ENCODE measurements at places on chromosomes 11 and 22.
A peak's percentile ranks its signal among the peaks of the same experiment; 100 is the strongest.

DNA sequence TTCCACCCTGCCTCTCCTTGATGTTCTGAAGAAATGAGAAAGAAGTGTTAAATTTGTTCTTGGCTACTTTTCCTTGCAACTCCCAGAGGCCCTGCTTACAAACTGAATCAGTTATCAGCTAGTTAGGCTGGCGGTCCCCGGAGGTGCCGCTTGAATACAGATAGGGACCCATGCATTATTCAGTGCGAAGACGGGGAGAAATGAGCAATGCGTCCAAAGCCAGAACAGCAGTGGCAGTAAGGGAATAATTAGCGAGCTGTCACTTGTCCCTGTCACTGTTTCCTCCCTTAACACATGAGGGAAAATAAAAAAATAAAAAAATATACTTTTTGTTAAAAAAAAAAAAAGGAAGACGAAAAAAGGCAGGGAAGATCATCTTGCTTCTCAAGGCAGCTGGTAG lies 528.1 kb downstream of the MN1 start:
- no peak for DNase-seq

DNA sequence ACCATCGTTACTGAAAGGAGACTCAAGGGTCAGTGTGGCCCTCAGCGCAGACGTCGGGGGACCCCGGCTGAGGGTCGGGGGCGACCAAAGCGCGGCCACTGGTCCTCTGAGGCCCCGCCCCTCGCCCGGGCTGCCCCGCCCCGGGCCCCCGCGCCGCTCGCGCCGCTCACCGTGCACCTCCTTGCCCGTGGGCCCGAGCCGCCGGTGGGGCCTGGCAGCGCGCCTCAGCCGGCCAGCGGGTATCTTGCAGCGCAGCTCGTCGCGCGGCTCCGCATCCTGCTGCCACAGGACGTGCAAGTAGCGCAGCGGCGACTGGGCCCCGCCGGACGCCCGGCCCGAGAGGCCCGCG lies 419 bp downstream of the ANKRD54 start:
- DNase-seq = peak; percentile 24

DNA sequence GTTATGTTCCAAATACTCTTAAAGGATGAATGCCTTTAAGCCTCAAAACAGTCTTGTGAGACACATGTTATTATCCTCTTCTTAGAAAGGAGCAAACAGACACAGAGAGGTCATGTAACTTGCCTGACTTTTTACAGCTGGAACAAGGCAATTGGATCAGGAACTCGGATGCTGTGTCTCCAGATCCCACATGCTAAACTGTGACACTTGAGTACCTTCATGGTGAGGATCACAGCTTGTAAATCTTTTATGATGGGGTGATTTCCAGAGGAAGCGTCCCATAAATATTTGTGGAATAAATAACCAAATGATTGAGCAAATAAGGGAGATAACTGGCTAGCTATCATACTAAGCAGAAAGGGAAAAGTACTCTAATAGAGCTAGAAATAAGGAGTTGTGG lies 171.2 kb downstream of the C11orf91 start:
- DNase-seq = no peak

DNA sequence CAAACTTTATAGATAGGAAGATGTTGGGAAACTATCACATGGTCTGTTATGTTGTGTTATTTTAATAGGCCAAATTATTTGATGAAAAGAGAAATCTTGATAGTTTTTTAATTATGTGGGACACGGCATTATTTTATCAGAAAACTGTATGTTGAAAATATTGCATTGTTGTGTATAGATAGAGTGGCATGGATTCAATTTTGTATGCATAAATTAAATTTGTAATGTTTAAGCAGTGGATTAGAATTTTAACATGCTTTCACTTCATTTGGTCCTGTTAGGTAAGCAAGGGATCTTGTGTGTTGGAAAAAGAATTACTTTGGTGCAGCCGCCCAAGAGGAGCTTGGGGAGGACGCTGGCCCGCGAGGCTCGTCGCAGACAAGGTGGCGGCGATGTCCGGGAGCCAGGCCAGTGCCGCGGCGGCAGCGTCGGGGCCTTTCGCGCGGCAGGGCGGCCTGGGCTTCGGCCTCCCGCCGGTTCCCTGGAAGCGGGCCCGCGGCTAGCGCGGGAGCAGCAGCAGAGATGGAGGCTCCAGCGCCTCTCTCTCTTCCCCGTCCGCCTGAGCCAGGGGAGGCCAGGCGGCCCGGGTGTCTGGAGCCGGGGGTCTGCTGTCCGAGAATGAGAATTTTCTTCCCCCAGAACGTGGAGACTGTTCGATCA lies 82.7 kb downstream of the GGT1 start:
- no peak for DNase-seq

DNA sequence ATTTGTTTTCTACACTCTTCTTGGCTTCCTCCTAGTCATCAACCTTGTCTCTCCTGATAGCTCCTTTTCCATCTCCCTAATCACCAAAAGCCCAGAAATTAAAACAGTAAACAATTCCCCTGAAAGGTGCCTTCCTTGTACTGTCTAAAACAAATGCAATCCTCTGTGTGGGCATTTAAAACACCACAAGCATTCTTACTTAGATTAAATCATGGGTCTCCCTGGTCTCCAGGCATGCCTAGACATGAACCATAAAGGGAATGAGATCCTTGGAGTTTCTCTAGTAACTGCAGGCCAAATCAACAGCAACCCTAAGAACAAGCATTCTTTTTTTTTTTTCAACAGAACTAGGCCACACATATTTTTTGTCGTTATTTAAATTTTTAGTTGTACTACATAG lies 1.9 kb downstream of the BTG4 start:
- DNase-seq = no peak

DNA sequence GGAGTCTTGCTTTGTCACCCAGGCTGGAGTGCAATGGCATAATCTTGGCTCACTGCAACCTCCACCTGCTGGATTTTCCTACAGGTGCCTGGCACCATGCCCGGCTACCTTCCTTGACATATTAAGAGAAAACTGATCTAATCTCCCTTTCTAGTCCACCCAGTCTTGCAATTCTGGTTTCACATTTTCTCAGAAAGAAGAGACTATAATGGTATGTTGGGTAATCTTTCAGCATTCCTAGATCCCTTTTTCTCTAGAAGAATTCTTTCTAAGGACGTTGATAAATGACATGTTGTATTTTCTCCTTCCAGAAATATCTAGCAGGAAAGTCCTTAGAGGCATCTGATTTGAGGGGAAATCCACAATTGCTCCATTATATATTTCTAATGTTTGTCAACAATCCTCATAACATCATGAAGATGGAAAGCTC lies 10.4 kb upstream of the HSPA8 start:
- no peak for DNase-seq

- no peak for DNase-seq
Measured at GRCh38 chr11:1073851-1074243, 827 bp upstream of the MUC2 start.

DNA sequence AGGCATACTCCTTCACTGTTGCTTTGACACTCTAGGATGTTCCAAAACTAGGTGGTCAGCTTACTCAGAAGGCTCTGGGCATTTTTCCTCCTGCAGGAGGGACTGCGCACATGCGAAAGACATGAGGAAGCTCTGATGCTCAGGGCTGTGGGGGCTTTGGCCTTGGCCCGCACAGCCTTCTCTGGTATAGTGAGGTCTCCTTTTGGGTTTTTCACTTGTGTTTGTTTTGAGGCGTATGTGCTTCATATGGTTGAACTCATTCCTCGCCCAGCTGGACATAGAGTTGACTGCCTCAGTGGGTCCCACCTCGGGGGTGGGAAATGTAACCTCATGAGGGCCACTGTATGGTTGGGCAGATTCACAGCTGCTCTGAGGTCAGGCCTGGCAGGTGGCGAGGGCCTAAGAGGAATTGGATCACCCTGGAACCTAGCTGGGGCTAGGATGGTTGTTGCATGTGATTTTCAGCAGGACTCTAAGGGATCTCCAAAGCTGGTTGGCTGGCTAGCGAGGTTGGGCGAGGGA lies 63.7 kb downstream of the PTPRJ start:
- DNase-seq = no peak

DNA sequence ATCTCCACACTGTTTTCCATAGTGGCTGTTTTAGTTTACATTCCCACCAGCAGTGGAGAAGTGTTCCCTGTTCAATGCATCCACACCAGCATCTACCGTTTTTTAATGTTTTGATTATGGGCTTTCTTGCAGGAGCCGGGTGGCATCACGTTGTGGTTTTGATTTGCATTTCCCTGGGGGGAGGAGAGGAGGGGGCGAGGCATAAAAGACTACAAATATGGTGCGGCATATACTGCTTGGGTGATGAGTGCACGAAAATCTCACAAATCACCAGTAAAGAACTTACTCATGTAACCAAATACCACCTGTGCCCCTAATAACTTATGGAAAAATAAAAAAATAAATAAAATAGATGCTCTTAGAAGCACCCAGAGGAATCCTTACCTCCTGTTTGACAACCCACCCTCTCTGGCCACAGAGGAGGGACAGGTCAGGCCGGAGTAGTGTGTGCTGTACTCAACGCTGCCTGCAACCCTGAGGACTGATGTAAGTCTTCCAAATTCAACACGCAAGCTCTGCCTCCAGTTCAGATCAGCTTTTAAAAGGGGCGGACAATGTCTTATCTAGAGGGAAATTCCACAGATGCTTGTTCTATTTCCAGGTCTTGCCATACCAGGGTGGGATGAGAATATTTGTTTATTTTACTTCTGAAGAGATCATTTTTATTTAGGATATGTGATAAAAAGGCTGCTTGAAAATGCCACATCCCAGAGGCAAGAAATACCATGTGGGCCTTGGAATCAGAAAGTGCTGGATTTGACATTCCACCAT lies 329.6 kb upstream of the B3GAT1 start:
- DNase-seq = no peak

DNA sequence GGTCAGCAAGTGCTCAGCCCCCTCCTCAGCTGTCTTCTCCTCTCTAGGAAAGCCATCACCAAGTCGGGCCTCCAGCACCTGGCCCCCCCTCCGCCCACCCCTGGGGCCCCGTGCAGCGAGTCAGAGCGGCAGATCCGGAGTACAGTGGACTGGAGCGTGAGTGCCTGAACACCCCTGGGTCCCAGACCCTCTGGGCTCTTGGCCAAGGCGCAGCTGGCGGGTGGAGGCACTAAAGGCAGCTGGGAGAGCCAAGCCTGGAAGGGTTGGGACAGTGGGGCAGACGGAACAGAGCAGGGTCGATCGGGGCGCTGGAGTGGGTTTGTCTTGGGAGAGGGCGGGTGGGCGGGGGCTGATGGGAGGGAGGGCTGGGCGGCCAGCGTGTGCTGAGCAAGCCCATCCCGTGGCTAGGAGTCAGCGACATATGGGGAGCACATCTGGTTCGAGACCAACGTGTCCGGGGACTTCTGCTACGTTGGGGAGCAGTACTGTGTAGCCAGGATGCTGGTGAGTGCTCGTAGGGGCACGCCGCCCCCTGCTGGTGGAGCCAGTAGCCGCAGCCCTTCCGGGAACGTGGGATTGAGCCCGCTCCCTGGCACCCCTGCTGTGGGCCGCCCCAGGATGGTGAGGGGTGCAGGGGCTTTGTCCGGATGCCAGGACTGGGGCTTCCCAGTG lies 14.1 kb upstream of the MDK start:
- peak; percentile 71 for DNase-seq

- DNase-seq = no peak
Measured at GRCh38 chr11:92867913-92868619, 101.4 kb upstream of the MTNR1B start.

GRCh38 chr11:4697585-4697984 lies at the start of gene OR51E2:
Gene OR51E2, minus strand, starts transcription at chr11:4697853. Its CDS starts 15,142 bp downstream, at chr11:4682711.
- no peak for DNase-seq

DNA sequence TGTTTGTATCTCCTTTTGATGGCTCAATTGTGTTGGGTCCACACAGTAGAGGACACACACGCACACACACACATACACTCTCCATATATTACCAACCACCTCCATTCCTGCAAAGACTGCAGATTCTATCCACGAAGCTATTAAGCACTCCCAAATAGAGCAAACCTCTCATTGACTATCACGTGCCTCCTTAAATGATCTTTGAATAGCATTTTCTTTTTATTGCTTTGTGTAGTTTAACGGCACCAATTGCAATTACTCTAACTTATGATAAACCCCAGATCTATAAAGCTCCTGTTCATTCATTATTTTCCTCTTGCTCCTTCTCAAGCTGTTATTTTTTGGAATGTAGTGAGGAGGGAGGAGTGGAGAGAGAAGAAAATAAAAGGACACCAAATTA lies 204.7 kb downstream of the ST3GAL4 start:
- no peak for DNase-seq

GRCh38 chr11:75155570-75156422 lies 4.9 kb downstream of the SLCO2B1 start:
- no peak for DNase-seq

DNA sequence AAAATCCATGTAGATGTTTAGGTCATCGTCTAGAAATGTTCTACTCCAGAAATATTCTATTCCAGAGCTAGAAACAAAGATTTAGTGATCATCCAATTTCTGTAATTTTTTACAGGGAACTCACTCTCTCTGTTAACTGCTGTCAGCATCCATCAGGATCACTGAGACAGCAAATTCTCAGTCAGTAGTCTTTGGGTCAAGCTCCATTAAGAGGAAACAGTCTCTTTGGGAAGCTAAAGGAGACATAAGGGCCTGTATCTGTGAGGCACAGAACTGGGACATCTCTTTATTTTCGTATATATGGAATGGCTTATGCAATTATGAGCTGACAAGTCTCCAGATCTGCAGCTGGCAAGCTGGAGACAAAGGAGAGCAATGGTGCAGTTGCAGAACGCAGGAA lies 48.3 kb downstream of the PIK3C2A start:
- DNase-seq = no peak

DNA sequence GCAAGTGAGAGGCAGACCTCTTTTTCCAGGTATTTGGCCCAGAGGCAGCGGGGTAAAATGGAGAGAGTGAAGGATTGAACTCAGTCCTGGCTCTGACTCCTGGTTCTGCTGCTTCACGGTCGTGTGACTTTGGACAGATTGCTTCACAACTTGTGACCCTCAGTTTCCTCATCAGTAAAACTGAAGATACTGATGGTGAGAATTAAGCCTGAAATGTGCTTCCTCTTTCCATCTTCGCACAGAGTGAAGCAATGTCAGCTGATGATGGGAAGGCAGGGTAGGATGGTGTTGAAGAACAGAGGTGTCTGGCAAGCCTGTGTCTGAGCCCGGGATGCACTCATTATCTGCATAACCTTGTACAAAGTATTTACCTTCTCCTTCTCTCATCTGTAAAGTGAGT lies 59.0 kb downstream of the UBASH3B start:
- no peak for DNase-seq

DNA sequence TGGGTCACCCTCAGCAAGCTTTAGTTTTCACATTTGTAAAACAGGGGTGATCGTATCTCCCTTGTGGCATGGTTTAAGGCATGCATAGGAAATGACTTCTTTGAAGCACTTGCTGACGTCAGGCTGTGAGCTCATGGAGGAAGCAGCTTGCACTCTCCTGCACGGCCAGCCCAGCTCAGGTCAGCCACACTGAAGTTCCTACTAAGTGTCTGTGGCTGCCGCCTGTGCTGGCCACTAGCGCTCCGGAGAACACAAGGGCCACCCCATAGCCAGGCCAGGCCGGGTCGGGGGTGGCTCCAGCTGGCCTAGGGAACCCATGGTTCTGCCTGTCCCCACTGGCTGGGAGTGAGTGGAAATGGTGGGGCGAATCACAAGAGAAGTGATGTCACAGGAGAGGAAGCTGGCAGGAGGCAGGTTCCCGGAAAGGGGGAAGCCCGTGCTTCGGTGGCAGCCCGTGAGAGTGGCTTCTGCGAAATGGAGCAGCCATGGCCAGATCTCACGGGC lies 28.2 kb downstream of the KCTD17 start:
- DNase-seq = peak; percentile 77

GRCh38 chr11:73296501-73297230 lies 11.4 kb upstream of the ARHGEF17 start:
- DNase-seq = no peak

GRCh38 chr11:21896746-21897602 lies 295.9 kb upstream of the ANO5 start:
- no peak for DNase-seq
